ENCODE measurements at places on chromosomes 1 and 21.

DNA sequence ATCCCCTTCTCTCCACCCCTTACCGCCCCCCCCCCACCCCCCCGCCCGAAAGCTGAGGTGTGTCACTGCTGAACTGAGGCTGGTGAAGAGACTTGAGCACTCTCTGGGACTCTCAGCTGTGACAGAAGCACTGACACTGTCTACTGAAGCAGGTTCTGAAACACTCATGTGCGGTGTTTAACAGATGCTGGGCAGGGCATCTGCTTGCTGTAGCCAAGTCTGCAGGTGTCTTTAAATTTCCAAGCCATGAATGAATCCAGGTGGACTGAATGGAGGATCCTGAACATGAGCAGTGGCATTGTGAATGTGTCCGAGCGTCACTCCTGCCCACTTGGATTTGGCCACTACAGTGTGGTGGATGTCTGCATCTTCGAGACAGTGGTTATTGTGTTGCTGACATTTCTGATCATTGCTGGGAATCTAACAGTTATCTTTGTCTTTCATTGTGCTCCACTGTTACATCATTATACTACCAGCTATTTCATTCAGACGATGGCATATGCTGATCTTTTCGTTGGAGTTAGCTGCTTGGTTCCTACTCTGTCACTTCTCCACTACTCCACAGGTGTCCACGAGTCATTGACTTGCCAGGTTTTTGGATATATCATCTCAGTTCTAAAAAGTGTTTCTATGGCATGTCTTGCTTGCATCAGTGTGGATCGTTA is at the start of gene GPR52:
TSS of gene GPR52 (plus strand) at position 99 of the 665 bp plus-strand sequence. CDS start at position 247, 148 bp downstream.
- no peak for DNase-seq

DNA sequence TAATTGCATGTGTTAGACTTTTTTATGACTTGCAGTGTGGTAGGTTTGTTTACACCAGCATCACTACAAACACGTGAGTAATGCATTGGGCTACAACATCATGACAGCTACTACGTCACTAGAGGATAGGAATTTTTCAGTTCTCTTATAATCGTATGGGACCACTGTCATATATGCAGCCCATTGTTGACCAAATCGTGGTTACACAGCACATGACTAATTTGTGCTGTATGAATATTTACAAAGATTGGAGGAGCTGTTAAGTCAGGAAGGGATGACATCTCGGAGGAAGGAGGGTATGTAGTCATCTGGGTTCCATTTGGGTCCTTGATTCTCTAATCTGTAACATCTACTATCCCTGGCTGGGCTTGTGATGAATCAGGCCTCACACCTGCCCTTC is 270.9 kb downstream of the TNR start:
- DNase-seq = no peak

DNA sequence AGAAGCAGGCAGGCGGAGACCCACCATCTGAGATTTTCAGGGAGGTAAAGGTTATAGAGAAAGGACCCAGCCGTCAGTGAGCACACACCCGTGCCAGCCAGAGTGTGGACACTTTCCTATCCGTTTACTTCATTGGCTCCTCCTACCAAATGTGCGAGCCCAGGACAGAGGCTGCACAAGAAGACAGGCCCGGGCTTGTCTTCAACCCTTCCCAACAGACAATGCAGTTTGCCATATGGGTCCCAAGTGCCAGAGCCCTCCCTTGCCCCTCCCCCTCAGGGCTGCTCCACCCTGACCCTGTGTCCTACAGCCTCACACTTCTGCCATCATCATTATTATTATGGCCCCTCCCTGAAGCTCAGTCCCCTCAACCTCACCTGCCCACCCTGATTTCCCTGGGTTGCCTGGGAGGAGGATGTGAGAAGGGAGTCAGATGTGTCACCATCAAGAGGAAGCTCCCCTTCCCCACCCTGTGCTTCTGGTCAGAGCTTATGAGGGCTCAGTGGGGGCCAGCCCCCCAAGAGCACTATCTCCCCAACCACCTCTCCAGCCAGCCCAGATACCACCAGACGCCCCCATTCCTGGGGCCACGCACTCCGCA is 9.4 kb downstream of the LAPTM5 start:
- DNase-seq = no peak

DNA sequence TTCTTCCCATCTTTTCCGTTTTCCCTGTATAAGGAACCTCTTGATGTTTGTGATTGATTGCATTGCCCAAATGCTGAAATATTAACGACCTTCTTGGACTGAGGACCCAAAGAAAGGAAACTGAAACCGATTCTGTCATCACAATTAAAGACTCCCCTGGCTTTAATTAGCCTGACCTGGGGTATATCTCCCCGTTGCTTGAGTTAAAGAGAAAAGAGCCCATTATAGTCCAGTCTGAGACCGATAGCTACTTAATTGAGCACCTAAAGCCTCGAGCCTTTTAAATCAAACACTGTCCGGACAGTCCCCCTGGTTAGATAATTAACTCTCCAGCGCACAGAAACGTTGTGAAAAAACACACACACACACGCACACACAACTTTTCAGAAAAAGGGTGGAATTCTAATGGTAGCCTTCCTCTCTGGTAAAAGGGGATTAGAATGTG is 8.0 kb downstream of the LMO4 start:
- no peak for DNase-seq

GRCh38 chr1:80987824-80988223 is 812.9 kb upstream of the ADGRL2 start:
- DNase-seq = no peak

DNA sequence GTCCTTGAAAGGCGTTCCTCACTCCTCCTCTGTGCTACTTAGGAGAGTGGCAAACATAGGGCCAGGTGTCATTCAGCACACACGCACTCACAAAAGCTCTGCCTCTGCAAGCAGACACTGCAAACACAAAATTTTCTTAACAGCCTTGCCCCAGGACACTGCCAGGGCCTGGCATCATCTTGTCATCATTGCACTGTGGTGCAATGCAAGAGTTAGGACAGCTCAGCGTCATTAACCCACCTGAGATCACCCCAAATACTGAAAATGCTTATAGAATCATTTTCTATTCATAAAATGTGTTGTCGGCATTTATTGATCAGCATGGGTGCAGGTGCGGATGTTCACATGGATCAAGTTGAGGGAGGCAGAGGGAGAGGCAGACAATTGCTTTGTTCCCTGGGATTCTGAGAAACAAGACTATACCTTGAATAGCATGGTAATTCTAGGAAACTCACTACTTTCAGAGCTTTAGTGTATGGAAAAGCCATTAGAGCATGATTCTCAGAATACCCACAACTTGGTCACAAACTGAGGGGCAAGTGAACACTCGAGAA is 3.0 kb downstream of the ADAM30 start:
- no peak for DNase-seq

DNA sequence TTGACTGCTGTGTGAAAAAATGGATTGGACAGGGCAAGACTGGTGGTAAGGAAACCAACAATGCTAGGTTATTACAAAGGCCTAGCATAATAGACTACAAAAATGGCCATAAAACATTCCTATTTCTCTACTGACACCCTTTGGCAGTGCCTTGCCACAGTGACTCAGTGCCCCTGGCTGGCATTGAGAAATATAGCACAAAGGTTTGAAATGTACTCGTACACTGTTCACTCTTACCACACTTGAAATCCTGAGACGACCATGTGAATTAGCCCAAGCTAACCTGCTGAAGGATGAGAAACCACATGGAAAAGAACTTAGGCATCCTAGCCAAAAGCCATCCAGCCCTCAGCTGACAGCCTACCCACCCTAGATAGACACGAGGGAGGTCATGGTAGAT is 149.8 kb upstream of the PALMD start:
- DNase-seq = no peak

- DNase-seq = no peak
These were observed 1.1 kb downstream of the TNFRSF25 start for GRCh38 chr1:6464915-6465314.

GRCh38 chr1:191866155-191866554 is 292.1 kb upstream of the RGS18 start:
- no peak for DNase-seq

GRCh38 chr1:72140222-72140621 is 142.1 kb downstream of the NEGR1 start:
- no peak for DNase-seq

- no peak for DNase-seq
These were observed 17.3 kb downstream of the CD58 start for GRCh38 chr1:116553386-116554115.

DNA sequence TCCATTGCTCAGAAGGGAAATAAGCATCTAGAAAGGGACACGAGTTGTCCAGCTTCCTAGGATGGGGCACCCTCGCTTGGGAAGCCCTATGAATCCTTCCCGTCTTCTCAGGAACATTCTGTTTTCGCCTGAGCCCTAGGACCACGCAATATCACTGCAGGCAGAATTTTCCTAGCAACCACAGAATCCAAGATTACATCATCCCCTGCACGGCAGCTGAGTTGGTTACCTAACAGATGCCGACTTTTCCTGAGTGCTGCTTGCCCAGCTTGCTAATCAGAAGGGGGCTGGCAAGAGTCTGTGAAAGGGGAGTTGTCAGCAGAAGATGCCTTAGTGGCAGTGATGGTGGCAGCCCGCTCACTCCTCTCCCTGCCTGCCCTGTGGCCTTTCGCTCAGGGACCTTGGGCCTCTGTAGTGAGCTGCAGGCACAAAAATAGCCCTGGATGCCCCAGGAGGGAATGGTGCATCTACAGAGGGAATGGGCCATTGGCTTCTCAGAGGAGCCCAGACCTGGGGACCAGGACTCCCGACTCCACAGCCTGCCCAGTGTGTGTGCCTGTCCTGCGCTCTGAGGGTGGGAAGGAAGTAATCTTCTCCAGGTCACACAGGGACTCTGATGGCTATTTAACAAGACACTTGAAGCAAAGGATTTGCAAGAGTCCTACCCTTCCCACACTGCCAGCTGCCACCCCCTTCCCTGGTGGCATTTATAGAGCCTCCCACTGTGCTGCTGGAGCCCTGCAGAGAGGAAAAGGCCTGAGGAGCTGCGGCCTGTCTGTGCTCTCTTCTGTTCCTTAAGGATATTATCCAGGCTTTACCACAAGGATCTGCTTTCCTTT is 28.9 kb upstream of the CLSTN1 start:
- DNase-seq = no peak

- DNase-seq = no peak
These were observed 39.3 kb upstream of the C1orf198 start for GRCh38 chr1:230907472-230908205.

DNA sequence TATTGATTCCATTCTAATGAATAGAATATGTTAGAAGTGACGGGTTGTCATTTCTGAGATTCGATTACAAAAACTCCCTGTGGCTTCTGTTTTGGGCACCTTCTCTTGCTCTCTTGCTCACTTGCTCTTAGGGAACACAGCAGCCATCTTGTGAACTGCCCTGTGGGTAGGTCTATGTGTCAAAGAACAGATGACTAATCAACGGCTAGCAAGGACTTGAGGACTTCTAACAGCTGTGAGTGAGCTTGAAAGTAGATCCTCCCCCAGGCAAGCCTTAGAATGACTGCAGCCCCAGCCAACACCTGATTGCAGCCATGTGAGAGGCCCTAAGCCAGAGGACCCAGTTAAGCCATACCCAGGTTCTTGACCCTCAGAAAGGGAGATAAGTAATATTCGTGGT is 49.3 kb downstream of the AZIN2 start:
- no peak for DNase-seq

GRCh38 chr1:10484521-10484920 is 9.8 kb downstream of the PEX14 start:
- no peak for DNase-seq

GRCh38 chr1:111497592-111497991 is 5.8 kb downstream of the ADORA3 start:
- DNase-seq = no peak

DNA sequence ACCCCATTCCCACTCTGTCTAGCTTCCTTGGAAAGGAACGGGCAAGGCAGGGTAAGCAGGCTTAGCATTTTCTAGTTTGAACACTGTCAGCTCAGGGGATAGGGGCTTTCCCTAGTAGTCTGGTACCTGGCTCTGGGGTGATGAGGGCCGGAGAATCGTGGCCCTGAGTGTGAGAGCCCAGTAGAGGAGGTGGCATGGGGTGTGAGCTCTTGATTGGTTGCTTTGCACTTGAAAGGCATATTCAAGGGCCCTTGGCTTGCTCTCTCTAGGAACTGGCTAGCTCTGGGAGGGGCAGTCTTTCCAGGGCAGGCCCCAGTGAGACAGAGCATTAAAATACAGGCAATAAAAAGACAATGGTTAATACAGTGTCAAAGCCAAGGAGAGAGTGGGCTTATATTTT is 10.8 kb upstream of the EXTL1 start:
- no peak for DNase-seq

GRCh38 chr1:218878369-218878768 is 295.3 kb upstream of the LYPLAL1 start:
- DNase-seq = no peak

DNA sequence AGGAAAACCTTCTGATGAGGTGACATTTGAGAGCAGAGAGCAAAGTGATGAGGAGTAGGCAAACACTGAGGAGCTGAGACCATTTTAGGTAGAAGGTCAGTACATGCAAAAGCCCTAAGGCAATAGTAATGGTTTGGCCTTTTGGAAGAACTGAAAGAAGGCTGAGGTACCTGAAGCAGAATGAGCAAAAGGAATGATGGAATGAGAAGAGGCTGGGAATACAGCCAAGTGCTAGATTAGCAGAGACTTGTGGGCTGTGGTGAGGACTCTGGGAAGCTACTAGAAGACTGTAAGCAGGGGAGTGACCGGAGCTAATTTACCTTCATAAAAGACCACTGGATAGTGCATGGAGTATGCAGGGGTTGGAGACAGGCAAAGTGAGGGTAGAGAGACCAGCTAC is 77.9 kb downstream of the GFI1 start:
- DNase-seq = no peak

DNA sequence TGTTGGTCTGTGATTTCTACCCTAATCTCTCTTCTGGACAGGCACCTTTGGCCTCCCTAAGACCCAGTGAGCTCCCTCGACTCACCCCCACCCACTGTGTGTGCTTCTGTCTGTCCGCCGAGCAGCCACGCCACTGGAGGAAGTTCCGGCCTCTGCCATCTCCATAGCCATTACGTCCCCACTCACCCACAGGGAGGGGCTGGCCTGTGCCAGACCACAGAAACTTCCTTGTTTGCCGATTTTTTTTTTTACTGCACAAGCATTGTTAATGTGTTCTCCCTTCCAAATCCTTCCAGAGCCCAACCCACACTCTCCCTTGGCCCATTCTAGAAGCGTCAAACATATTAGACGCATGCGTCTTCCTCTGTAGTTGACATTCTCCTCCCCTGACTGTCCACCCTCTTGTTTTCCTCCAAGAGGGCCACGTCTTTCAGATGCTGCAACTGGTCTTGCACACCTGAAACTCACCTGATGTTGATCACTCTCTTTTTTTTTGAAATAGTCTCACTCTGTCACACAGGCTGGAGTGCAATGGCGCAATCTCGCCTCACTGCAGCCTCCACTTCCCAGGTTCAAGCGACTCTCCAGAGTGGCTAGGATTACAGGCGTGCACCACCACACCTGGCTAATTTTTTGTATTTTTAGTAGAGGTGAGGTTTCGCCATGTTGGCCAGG is 72.3 kb downstream of the EVA1C start:
- DNase-seq = no peak

DNA sequence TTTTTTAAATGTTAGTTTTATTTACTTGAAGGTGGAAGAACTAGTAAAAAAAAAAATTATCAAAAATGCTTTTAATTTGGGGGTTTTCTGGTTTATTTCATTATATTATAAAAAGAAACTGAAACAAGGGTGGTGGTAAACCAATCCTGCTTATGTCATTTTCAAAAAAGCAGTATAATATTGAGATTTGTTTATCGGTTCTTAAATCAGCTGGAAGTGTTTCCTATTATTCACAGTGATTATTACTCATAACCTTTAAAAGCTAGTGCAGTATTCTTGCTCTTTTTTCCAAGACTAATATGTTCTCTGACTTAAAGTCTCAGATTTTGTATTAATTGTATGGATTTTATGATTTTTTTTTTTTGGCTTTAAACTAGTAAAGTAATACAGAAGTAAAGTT is 5.4 kb upstream of the LRRC40 start:
- no peak for DNase-seq

- DNase-seq = no peak
These were observed 356.5 kb upstream of the DUSP10 start for GRCh38 chr1:222098404-222098803.
